T-helper 2 cell treated with Interferon-gamma antibody and Interleukin-4, amounts not matched to agents 5 μg/mL and 100 μg/mL, for 36 hours (primary cell): ENCODE measurements at places on chromosomes 12 and 14.

- no peak for DNase-seq
- peaks cover 65% of the 10 kb centered on the region for H3K36me3 ChIP-seq
- peak overlapping the region; percentile 39 for H3K27ac ChIP-seq
- peaks cover 61% of the 10 kb centered on the region for H3K4me1 ChIP-seq
- H3K27me3 ChIP-seq = no peaks in the 10 kb centered on the region
These were observed 85.7 kb downstream of the DUSP16 start for GRCh38 chr12:12476857-12477531.

DNA sequence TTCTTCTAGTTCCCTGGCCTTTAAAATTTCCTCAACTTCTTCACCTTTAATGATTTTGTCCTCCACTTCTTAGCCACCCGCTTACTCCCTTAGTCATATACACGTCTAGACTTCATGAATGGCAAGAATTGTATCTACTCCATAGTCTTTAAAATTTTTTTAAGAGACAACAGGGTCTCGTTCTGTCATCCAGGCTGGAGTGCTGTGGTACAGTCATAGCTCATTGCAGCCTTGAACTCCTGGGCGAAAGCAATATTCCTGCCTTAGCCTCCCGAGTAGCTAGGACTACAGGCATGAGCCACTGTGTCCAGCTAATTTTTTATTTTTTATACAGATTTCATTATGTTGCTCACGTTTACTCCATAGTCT lies 47.9 kb downstream of the BBS10 start:
- H3K27ac ChIP-seq = no peak overlapping the region
- no peaks in the 10 kb centered on the region for H3K36me3 ChIP-seq
- DNase-seq = no peak
- H3K4me3 ChIP-seq = no peak overlapping the region

DNA sequence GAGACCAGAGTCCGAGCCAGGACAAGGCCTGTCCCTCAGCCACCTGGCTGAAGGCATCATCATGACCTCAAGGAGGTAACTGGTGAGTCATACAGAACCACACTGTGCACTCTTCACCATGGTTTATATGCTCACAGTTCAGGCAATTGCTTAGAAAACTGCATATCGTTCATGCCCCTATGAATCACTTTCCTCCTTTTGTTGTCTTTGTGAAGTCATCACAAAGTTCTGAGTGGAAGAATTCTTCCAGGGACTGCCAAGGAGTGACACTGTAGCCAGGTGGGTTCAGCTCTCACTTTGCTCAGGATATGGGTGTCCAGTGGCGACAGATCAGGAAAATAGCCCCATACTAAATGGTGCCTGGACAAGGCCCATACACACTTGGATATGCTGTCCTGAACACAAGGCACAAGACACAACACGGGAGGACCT lies 92.5 kb downstream of the DPF3 start:
- no peaks in the 10 kb centered on the region for H3K27me3 ChIP-seq
- DNase-seq = no peak
- H3K27ac ChIP-seq = no peak overlapping the region

DNA sequence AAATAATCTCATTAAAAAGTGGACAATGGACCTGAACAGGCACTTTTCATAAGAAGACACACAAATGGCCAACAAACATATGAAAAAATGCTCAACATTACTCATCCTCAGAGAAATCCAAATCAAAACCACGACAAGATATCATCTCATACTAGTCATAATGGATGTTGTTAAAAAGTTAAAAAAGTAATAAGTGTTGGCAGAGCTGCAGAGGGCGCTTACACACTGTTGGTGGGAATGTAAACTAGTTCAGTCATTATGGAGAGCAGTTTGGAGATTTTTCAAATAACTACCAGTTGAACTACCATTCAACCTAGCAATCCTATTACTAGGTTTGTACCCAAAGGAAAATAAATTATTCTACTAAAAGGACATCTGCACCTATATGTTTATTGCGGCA lies 47.2 kb downstream of the FOXG1 start:
- no peak overlapping the region for H3K27ac ChIP-seq
- no peak for DNase-seq
- no peaks in the 10 kb centered on the region for H3K4me1 ChIP-seq
- H3K4me3 ChIP-seq = no peak overlapping the region

- peaks cover 6% of the 10 kb centered on the region for H3K27me3 ChIP-seq
- no peaks in the 10 kb centered on the region for H3K36me3 ChIP-seq
- DNase-seq = no peak
These were observed 194.5 kb downstream of the DPF3 start for GRCh38 chr14:72699443-72699842.

DNA sequence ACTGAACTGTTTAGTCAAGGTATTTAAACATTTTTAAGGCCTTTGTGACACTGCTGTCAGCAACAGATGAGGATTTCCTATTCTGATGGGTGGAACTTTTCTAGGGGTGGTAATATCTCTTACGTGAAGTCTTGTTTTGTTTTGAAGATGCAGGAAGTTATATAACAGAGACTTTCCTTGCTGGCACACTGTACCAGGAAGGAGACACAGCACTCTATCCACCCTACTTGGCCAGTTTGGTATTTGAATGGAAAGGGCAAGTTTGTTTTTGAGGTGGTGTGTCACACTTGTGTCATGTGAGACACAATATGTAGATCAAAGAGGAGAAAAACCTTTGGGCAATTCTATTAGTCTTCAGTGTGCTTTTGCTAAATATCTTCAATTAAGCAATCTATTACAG lies 51.6 kb upstream of the SRP54 start:
- H3K4me1 ChIP-seq = peaks cover 30% of the 10 kb centered on the region
- H3K27ac ChIP-seq = peak overlapping the region; percentile 92
- H3K27me3 ChIP-seq = no peaks in the 10 kb centered on the region
- peak overlapping the region; percentile 76 for H3K4me3 ChIP-seq
- peaks cover 6% of the 10 kb centered on the region for H3K36me3 ChIP-seq
- peak; percentile 31 for DNase-seq

DNA sequence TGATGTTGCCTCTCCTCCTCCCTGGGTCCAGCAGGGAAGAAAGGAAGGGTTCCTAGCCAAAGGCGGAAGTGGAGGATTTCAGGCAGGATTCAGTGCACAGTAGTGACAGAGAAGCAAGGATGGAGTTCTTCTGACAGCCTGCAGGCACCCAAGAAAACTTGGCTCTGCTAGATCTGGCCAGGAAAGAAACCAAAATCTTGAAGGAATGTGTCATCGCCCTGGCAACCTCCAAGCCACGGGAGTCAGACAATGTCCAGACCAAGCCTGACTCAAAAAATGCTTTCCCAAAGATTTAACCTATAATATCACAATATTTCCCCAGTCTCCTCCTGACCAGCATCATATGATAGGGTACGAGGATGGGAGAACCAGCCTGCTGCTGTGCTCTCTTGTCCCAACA lies 22.8 kb upstream of the DHRS4 start:
- DNase-seq = no peak
- no peaks in the 10 kb centered on the region for H3K4me1 ChIP-seq
- no peak overlapping the region for H3K4me3 ChIP-seq
- H3K36me3 ChIP-seq = no peaks in the 10 kb centered on the region
- peaks cover 4% of the 10 kb centered on the region for H3K27me3 ChIP-seq

GRCh38 chr12:65882486-65882885 lies 58.2 kb downstream of the HMGA2 start:
- no peaks in the 10 kb centered on the region for H3K36me3 ChIP-seq
- no peak overlapping the region for H3K4me3 ChIP-seq
- H3K4me1 ChIP-seq = no peaks in the 10 kb centered on the region
- no peak overlapping the region for H3K27ac ChIP-seq
- H3K27me3 ChIP-seq = peaks cover 40% of the 10 kb centered on the region

GRCh38 chr14:44170101-44170500 lies 337.0 kb downstream of the FSCB start:
- no peaks in the 10 kb centered on the region for H3K4me1 ChIP-seq
- no peaks in the 10 kb centered on the region for H3K27me3 ChIP-seq
- no peak overlapping the region for H3K4me3 ChIP-seq
- H3K27ac ChIP-seq = no peak overlapping the region

DNA sequence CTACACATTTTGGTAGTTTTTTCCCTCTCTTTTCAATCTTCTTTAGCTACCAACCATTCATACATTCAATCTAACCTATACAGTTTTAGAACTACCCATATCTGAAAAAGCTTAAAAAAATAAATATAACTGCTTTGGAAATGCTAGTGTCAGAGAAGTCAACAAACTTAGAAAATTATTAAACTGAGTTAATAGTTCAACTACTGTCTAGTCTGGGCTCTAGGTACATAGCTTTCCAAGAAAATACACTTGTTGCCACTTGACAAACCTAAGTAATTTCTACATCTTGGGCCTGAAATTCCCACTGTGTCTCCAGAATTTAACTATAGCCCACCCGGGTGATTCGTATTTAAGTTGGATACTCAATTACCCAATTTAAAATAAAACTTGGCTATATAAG lies 22.1 kb downstream of the GTF2A1 start:
- no peaks in the 10 kb centered on the region for H3K27me3 ChIP-seq
- H3K36me3 ChIP-seq = peaks cover 55% of the 10 kb centered on the region
- H3K4me3 ChIP-seq = no peak overlapping the region
- no peak for DNase-seq
- H3K4me1 ChIP-seq = peaks cover 25% of the 10 kb centered on the region
- H3K27ac ChIP-seq = no peak overlapping the region

DNA sequence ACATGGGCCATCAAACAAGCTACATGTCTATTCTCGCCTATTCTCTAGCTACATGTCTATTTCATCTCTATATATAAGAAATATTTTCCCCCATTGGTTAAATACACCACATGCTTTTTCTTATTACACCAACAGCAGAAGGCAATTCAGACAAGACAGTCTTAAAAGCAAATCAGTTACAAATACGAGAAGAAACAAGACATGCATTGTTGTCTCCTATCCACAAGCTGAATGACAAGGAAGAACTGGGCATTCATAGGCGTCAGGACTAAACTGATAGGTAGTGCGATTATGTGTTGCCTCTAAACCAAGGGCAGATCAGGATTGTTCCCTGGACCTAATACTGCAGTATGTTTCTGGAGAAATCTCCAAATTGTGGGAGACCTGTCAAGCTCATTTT lies 19.4 kb downstream of the SLC2A13 start:
- H3K27me3 ChIP-seq = peaks cover 3% of the 10 kb centered on the region
- H3K27ac ChIP-seq = no peak overlapping the region
- no peaks in the 10 kb centered on the region for H3K4me1 ChIP-seq

- DNase-seq = no peak
- H3K36me3 ChIP-seq = peaks cover 8% of the 10 kb centered on the region
- no peak overlapping the region for H3K27ac ChIP-seq
- H3K27me3 ChIP-seq = no peaks in the 10 kb centered on the region
- H3K4me3 ChIP-seq = no peak overlapping the region
These were observed 71.4 kb downstream of the RIC8B start for GRCh38 chr12:106845902-106846301.

- peaks cover 11% of the 10 kb centered on the region for H3K4me1 ChIP-seq
- H3K27me3 ChIP-seq = peaks cover 10% of the 10 kb centered on the region
- no peak overlapping the region for H3K27ac ChIP-seq
- no peak overlapping the region for H3K4me3 ChIP-seq
- DNase-seq = no peak
- H3K36me3 ChIP-seq = no peaks in the 10 kb centered on the region
These were observed 100.3 kb downstream of the MYRFL start for GRCh38 chr12:69925291-69925690.
